T-helper 2 cell (primary cell): ENCODE measurements at places on chromosomes 12 and 14.

- DNase-seq: no peak
These were observed 62.4 kb downstream of the UBR7 start for GRCh38 chr14:93269341-93270068.

DNA sequence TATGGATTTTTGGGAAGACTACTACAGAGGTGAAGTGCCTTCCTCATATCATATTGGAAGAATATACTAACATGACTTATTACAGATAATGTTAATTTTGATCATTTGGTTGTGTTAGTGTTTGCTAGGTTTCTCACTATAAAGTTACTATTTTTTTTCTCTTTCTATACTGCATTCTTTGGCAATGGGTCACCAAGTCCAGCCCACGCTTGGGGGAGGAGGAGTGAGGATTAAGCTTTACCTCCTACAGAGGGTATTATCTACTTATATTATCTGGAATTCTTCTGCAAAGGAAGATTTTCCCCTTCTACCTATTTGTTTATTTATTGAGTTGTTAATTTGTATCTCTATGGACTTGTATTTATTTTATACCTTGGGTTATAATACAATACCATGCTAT, 31.5 kb downstream of the SCN8A start:
- DNase-seq: no peak

GRCh38 chr12:4717806-4718205, 2.4 kb upstream of the GALNT8 start:
- no peak for DNase-seq

DNA sequence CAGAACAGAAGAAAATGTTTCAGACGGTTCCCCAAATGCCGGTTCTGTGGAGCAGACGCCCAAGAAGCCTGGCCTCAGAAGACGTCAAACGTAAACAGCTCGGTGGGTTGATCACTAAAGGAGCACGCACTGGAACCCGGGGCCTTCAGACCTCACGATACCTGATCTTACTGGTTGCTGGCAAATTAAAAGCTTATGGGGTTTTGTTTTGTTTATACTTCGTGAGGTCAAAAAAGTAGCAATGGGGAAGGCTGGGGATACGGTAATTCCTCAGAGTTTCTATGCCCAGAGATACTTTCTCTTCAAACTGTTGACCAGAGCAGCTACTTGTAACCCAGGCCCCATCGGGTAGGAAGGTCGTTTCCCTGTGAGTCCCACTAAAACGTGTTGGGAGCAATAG, 1.7 kb downstream of the CDKN1B start:
- DNase-seq: no peak

DNA sequence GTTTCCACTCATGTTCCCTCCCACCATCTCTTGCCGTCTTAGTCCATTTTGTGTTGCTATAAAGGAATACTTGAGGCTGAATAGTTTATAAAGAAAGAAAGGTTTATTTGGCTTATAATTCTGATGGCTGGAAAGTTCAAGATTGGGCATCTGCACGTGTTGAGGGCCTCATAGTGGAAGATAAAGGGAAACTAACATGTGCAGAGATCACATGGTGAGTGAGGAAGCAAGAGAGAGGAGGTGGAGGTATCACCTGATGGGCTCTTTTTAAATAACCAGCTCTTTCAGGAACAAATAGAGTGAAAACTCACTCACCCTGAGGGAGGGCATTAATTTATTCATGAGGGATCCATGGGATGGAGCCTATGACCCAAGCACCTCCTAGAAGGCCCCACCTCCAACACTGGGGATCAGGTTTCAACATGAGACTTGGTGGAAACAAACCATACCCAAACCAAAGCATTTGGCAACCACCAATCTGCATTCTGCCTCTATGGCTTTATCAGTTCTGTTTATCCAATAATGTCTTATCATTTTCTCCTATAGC, 29.5 kb downstream of the MYO1H start:
- DNase-seq: no peak

DNA sequence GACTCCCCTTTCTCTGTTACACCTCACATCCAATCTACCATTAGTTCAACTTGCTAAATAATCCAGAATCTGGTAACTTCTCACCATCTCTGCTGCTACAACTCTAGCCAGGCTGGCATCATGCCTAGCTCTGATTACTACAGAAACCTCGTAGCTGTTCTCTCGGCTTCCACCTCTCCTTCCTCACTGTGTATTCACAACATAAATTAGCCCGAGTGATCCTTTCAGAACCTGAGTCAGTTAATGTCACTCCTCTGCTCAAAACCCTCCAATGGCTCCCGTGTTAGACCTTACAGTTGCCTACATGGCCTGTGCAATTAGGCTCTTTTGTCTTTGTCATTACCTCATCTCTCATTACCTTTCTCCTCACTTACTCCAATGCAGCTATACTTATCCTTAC, 139.4 kb downstream of the PDE3A start:
- DNase-seq: no peak

DNA sequence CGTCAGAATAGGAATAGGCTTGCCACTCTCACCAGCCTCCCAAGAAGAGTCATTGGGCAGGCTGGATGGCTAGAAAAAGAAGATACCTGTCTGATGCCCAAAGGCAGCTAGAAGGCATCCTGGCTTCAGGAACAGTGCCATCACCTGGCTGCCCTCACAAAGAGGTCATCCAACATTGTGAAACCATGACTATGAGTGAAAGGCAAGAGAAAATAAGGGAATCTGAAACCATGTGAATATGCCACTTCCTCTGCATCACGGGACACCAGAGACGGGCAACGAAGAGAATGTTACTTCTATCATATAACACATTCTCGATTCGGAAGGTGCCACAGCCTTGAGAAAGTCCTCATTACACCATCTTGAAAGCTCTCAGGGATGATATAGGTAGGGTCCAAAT, 182.0 kb downstream of the DAD1 start:
- DNase-seq: no peak

DNA sequence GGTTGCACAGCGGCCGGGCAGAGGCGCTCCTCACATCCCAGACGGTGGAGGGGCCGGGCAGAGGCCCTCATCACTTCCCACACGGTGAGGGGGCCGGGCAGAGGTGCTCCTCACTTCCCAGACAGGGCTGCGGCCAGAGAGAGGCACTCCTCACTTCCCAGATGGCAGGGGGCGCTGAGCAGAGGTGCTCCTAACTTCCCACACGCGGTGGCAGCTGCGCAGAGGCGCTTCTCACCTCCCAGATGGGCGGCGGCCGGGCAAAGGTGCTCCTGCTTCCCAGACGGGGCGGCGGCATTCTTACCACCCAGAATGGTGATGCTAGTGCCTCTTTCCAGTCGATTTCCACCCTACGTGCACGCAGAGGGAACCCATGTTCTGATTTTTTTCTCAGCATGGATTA, 304.4 kb downstream of the RGS6 start:
- DNase-seq: no peak

GRCh38 chr12:1934068-1934467, 15.6 kb upstream of the CACNA2D4 start:
- DNase-seq: no peak

GRCh38 chr12:100337727-100338126, 19.1 kb upstream of the SLC17A8 start:
- no peak for DNase-seq

DNA sequence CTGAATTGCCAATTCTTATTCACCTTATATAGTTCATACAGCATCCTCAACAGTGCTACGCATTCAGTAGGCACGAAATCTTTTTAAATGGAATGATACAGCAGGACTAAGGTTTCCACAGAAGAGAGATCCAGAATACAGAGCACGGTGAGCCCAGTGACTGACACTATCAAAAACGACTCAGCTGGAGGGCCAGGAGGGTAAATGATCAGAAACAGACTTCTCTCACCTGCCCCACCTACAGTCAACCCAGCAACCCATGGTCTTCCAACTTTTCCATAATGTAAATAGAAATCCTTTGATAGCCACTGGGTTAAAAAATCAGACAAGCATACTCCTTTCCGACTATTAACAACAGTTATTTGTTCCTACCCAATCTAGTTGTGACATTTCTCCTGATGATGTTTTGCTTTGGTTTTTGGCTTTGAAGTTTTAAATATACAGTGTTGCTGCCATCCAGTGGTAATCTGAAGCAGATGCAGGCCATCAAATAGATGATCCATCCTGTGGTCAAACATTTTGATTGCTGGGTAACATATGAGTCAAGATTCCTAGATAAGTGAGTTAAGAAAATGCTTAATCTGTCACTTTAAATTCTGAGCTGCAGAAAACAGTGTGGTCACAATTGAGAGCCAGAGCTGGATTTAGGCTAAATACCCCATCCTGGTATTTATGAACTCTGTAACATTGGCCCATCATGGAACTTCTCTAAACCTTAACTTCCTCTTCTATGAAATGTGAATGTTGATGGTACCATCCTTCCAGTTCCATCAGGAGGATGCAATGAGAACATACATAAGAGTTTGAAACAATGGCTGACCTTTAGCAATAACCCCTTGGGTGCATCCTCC, 42.0 kb downstream of the GPHB5 start:
- DNase-seq: no peak

GRCh38 chr14:65349100-65349499, 63.4 kb upstream of the FUT8 start:
- no peak for DNase-seq

- DNase-seq: no peak
These were observed 51.4 kb upstream of the FBXO21 start for GRCh38 chr12:117241697-117242096.

DNA sequence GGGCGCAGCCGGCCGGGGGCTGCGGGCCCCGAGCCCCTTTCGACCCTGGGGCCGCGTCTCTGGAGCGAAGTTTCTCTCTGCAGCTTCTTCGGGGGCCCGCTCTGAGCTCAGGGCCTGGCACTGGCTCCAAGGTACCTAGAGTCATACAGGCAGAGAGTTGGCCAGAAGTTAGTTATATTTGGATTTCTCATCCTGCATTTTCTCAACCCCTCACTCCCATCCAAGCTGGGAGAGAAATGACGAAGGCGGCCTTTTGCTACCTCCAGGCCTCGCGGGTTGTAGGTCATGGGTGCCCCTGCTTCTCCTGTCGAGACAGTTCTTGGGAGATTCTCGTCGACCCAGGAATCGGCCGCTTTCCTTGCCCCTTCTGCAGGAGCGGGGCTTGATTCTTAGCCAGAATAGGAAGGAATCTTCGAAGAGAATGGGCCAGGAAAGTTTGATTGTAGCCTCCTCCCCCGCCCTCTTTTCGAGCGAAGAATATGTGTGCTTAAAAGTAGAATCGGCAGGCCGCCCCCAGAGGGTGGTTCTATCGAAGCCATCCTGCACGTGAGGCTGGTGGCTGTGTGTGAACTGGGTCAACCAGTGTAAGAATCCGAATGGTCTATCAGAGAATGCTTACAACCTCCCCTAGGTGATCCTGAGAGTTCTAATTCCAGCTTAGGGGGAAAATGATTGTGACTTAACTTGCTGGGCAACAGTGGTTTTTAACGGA, 785 bp downstream of the MLEC start:
- DNase-seq: peak; percentile 14

GRCh38 chr14:71764701-71765382, 167.4 kb upstream of the RGS6 start:
- no peak for DNase-seq

DNA sequence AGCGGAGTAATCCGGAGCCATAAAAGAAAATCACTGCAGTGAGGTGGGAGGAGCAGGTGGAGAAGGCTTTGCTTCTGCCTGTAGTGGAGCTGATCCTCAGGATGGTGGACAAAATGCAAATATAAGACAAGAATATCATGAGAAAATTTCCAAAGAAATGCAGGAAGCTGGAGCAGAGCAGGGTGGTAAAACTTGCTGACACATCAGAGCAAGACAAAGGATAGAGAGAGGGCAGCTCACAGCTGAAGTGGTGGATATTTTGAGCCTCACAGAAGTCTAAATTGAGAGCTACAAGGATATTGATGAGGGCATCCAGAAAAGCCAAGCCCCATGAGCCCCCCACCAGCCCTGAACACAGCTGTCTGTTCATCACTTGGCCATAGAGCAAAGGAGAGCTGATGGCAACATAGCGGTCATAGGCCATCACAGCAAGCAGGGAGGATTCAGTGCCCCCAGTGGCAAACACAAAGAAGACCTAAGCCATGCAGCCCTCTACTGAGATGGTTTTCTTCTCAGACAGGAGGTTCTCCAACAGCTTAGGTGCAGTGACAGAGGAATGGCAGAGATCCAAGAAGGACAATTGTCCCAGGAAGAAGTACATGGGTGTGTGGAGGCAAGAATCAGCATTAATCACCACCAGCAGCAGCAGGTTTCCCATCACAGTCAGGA, 30.0 kb upstream of the ANP32D start:
- no peak for DNase-seq

DNA sequence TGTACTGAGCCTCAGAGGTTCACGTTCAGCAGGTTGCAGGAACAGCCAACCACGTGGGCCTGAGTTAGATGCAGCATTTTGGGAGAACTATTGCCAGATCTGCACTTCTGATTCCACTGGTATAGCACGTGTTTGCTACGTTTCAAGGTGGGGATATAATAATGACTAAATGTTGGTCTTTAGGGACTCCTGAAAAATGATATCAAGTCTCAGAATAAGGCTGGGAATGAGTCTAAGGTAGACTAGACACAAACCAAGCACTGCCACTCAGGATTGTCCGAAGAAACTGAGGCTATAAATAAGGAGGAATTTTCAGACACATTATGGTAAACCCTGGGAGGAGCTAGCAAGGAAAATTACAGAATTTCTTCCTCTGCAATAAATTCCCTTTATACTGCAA, 98.1 kb downstream of the ESR2 start:
- no peak for DNase-seq

DNA sequence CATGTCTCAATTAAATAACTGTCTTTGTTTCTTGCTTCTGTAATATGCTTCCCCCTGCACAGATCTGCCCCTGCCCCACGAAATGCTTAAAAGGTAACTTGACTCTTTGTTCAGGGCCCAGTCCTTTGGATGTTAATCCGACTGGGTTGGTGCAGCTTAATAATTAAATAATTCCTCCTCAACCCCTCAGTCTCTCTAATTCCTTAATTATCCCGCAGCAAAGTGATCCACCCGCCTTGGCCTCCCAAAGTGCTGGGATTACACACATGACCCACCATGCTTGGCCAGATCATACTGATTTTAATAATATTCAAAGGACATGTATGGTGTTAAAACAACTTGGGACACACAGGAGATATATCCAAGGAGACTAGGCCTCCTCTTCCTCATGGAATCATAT, 18.2 kb upstream of the ANAPC7 start:
- no peak for DNase-seq

GRCh38 chr12:34249271-34249670, 227.0 kb downstream of the ALG10 start:
- DNase-seq: no peak

GRCh38 chr14:22978487-22978837, 3.9 kb downstream of the AJUBA start:
- DNase-seq: no peak

DNA sequence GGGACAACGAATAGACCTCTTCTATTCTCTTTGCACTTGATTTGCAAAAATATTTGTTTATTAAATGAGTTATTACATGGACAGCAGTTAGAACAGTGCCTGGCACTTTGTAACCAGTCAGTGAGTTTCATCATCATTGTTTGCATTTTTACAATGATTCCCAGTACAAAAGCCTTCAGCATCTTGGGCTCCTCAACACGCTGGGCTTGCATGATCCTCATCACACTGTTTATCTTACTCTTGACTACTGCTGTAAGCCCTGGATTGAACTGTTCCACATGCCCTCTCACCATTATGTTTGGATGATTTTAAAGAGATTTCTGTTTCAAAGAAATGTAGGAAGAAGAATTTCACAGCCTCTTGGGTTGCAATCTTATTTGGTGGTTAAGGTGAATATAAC, 204.3 kb downstream of the PELI2 start:
- DNase-seq: no peak
